Activated T-helper 1 cell treated with anti-CD3 and anti-CD28 coated beads, Interleukin-2, amount 50 U/mL, for 16 hours (primary cell): ENCODE measurements at places on chromosomes 16 and 17.

GRCh38 chr17:5584383-5585286, at the start of gene NLRP1:
TSS of gene NLRP1 (minus strand) at chr17:5584509. CDS start at chr17:5583957, 552 bp downstream.
- peak; percentile 84 for DNase-seq

GRCh38 chr16:49987381-49987780, 37.6 kb upstream of the CNEP1R1 start:
- DNase-seq: no peak

DNA sequence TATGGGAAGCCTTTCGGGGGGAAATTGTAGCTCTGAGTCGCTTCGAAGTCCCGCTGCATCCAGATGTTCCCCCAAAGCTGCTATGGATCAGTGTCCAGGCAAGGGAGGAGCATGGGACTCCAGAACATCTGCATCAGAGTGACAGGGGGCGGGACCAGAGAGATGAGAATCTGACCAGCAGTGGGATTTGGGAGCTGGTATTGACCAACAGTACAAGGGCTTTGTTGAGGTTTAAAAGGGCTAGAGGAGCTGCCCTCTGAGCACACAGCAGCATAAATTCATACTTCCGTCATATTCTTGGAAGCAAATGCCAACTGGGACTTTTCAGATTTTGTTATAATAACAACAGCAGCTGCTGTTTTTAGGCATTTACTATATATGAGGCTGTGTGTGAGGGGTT, 10.6 kb downstream of the RBFOX1 start:
- DNase-seq: no peak

GRCh38 chr17:43841282-43841681, 5.7 kb upstream of the CD300LG start:
- DNase-seq: no peak

GRCh38 chr17:76531486-76532038, 5.9 kb downstream of the CYGB start:
- no peak for DNase-seq

DNA sequence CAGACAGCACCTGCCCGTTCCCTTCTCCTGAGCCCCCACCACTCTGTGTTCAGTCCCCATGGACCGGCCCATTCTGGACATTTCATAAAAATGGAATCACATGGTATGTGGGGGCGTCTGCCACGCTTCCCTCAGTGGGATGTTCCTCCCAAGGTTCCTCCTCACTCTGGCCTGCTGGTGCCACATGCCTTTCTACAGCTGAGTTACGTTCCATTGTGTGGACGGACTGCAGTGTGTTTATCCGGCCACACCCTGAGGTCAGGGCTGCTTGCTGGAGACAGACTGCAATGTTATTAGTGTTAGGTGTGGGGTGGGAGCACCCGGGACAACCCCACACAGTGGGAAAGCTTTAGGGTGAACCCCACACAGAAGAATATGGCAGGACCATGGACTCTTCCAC, 5.9 kb upstream of the AATK start:
- no peak for DNase-seq

- no peak for DNase-seq
Observed at GRCh38 chr16:46833460-46833800, 2.5 kb upstream of the C16orf87 start.

- no peak for DNase-seq
Observed at GRCh38 chr17:59141860-59142259, 13.1 kb downstream of the SKA2 start.

GRCh38 chr16:85882181-85882810, 16.7 kb upstream of the IRF8 start:
- DNase-seq: no peak

GRCh38 chr17:43615330-43616028, 46.2 kb downstream of the MEOX1 start:
- DNase-seq: no peak

DNA sequence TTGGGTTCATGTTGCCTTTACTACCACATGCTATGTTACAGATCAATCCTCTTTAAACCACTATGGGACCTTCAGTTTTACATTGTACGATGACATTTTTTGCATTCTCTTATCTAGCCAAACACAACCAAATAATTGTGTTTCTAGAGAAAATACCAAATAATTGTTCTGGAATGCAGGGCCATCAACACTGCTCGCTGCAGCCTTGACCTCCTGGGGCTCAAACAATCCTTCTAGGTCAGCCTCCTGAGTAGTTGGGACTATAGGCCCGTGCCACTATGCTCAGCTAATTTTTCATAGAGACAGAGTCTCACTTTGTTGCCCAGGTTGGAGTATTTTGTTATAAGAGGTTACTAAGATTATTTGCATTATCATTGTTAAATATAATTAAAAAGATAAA, 237.5 kb upstream of the PMFBP1 start:
- DNase-seq: no peak

GRCh38 chr16:72066747-72067146, 3.7 kb downstream of the HPR start:
- DNase-seq: no peak

- DNase-seq: no peak
Observed at GRCh38 chr16:89374393-89374960, 115.9 kb downstream of the ANKRD11 start.

DNA sequence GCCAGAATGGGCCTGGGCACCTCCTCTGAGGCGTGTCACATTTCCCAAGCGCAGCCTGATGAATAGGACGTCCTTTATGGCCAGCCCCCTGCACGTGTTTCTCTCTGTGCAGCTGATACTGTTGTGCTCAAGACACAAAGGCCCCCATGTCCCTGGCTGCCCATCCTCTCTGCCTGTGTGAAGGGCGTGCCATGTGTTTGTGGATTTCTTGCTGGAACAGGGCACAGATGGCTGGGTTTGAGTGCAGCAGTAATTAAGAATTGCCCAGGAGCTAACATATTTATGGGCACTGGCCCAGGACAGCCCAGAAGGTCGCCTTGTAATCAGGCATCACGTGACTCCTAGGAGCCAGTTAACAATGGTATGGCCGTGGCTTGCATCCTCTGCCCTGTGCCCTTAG, 181.1 kb downstream of the CCDC182 start:
- no peak for DNase-seq

DNA sequence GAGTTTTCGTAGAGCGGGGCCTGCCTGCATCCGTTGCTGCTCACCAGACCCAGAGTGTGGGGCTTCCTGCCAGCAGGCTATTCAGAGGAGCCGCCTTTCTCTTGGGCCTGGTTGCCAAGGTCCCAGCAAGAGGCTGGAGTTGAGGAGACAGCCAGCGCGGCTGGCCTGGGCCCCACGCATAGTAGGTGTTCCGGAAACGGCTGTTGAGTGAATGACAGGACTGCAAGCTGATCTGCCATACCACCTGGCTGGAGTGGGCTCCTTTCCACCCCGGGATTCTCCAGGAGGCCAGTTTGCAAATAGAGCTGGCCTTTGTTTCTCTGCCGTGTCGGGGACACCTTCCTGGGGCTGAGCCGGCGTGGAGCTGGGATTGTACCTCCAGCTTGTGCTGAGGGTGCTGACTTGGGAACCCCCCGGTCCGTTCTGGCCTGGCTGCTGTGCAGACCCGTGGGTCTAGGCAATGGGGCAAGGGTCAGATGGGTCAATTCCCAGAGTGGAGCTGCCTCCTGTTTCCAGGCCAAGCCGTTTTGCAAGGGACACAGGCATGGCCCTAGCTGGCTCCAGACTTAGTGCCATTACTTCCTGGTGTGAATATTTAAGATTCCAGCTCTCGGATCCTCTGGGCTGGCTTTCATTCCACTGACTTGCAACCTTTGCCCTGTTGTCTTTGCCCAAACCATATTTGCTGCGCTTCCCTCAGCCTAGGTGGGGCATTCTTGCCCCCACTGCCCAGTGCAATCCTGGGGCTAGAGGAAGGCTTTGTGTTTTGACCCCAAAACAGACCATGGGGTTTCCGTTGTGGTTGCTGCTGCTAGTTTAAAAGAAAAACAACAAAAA, 68.8 kb downstream of the CMIP start:
- no peak for DNase-seq

DNA sequence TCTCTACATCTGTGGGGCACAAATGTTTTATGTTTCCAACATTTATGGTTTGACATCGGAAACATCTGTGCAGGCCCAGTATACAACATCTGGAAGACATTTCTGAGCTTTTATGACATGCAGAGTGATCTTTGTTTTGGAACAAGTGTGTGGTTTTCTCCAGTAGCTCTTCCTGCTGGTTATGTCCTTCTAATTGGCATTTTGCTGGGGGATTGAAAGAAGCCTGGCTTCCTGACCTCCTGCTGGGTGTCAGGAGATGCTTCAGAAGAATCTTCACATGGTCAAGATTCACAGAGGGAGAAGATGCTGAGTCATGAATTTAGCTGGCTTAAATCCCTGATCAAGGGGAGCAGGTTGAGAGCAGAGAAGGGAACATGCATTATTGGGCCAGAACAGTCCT, 279.5 kb upstream of the MYOCD start:
- no peak for DNase-seq

- no peak for DNase-seq
Observed at GRCh38 chr17:30093463-30094147, 23.0 kb upstream of the NSRP1 start.

DNA sequence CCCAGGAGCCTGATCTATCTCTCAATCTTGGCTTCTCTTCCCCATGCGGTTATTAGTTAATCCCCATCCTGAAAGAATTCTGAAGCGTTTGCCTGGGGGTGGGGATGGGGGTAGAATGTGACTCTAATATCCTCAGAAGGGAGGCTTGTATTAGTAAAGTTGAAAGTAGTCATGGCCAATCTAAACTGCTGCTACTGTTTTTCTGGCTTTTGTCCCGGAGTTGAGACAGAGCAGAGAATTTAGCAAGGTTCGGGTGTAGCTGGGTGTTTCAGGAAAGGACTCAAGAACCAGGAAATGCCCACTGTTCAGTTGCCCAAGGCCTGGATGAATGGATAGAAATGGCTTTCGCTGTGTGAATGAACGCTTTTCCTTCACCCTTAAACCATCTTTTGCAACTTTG, 17.6 kb upstream of the ITGAM start:
- no peak for DNase-seq
